DMS 273 treated with DMSO at 0.1 percent for 48 hours (cell line): ENCODE measurements at places on chromosomes 4 and X.

DNA sequence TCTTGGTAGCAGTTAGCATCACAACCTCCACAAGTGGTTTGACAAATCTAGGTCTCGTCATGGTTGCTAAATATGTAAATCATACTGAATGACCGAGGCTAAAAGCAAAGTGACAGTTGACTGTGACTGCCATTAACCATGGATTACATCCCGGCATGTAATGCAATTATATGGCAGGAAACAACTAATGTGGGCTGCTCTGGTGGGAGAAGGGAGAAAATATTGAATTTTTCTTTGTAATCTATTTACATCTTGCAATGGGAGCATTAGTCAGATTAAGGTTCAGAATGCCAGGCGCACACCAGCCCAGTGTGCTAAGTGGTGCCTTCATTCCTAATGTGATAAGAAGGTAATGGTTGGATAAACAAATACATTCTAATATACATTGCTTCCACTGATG, 35.8 kb downstream of the UNC5C start:
- no peak for DNase-seq

- DNase-seq: no peak
Observed at GRCh38 chr4:36208893-36209473, 35.3 kb downstream of the ARAP2 start.

- no peak for DNase-seq
Observed at GRCh38 chrX:37752936-37753335, 26.9 kb upstream of the CYBB start.

GRCh38 chr4:140756319-140757231, at the start of gene TBC1D9:
TBC1D9 (minus strand) TSS chr4:140756385; CDS start chr4:140756045, 340 bp downstream.
- DNase-seq: peak; percentile 65

- DNase-seq: no peak
Observed at GRCh38 chr4:140061659-140062289, 92.2 kb downstream of the MAML3 start.

DNA sequence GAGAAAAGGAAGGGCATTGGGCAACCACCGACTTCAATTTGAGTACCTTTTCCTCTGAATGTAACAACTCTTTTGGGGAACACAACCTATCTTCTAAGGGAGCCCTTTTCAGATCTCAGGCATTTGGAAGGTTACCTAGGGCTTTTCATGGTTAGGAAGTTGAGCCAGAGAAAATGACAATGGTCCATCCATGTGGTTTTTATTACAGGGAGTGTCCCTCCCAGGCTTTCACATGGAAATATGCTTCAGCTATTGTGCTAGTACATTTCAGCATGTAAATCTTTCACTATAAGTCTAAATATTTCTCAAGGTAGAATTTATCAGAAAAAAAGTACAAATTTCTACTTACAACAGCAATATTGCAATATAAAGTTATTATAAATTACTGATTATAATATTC, 259.8 kb downstream of the IQCM start:
- no peak for DNase-seq

GRCh38 chr4:11730545-11730944, 301.9 kb upstream of the HS3ST1 start:
- no peak for DNase-seq

DNA sequence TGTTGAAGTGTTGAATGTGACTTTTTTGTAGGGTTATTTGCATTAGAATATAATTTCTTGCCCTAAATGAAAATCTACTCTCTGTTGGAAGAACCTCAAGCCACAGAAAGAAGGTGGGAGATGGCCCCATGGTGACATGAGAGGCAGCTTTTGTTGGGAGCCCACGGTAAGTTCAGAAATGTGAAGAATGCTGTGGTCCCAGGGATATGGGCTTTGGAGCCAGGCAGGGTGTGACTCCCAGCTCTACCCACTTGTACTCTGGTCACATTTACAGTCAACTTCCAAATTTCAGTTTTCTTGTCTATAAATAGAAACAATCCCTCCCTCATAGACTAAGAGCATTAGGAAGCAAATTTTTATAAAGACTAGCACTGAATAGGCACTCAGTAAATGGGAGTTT, 177.8 kb downstream of the RAB28 start:
- no peak for DNase-seq

DNA sequence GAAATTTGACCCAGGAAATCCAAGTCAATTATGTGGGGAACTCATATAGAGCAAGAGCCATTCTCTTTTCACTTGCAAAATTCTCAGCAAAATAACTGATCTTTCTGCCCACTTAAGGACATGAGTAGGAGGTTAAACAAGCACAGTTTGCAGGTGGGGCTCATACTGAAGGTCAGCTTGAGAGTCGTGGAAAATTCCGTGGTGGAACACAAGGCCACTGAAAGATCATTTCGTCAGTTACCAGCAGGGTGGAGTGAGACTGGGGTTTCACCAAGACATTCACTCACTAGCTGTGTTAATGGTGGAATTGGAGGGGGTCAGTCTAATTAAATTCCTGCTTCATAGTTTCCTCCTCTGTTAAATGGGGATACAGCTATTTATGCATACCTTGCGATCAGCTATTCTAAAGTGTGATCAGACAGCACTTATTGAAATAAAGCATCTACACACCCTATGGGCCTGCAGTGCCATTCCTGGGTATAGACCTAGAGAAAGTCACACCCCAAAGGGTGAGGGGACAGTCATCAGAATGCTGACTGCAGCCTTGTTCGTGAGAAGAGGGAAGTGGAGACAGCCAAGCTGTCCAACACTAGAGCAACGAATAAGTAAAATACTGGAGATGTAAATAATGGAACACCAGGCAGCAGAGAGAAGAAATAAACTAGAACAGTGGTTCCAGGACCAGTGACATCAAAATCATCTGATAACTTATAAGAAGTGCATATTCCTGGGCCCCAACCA, 42.7 kb upstream of the CLNK start:
- DNase-seq: no peak

DNA sequence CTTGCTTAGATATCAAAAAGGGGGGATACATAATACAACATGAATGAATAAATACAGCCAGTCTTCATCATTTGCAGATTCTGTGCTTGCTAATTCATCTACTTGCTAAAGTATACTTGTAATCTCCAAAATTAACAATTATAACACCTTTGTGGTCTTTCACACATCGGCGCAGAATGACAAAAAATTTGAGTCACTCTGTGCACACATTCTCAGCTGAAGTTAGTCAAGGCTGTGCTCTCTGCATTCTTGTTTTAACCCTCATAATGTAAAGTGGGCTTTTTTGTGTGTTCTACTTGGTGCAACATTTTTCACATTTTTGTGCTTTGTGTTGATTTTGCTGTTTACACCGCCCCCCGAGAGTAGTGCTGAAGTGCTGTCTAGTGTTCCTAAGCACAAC, 65.8 kb upstream of the GPRIN3 start:
- DNase-seq: no peak

DNA sequence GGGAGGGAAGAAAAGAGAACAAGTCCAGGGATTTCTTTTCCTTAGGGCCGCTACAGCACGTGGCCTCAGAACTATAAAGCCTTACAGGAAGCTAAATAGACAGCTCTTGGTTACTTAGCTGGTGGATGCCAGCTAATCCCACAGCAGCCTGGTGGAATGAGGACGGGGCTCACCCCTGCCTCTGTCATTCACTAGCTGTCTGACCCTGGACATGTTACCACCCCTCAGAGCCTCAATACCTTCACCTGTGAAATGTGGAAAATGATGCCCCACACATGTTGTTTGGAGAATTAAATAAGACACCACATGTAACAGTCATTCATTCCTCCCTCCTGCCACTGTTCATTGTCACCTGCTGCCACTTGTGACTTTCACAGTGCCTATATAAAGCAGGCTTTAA, 15.7 kb downstream of the CCKAR start:
- no peak for DNase-seq

GRCh38 chr4:154559494-154560418, 3.1 kb upstream of the FGB start:
- DNase-seq: peak; percentile 0

GRCh38 chrX:134601240-134601765, 57.0 kb downstream of the PLAC1 start:
- no peak for DNase-seq

DNA sequence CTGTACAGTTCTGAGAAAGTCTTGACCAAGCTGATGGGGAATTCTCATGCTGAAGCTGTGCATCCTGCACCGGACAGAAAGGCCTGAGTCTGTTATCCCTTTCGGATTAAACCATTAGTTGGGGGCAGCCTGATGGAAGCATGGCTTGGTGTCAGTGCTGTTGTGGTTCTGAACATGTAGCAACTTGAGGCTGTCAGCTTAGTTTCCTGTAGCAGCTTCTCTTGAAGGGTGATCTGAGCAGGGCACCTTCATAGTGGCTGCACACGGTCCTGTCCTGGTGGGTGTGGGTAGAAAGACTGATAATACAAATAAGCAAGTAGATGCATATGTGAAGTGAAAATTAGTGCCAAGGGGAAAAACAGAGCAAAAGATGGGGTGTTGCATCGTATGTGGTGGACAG, 11.7 kb downstream of the KIAA0232 start:
- no peak for DNase-seq

GRCh38 chrX:48831909-48832291, 3.5 kb downstream of the PCSK1N start:
- DNase-seq: no peak

DNA sequence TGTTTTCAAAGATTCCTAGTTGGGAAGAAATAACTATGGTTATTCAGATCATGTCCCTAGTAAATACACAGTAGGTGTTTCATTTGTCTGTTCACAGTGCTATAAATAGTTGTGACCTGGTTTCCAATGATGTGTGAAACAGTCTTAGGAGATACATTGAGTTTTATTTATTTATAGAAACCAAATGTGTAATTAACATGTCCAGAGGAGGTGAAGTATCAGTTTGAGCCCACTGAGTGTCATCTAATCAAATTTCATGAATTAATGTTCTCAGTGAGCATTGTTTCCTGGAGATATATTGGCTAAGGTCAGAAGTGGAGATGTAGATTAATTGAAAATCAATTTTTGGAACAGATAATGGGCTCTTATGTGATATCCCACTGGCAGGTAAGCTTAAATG, 996.3 kb downstream of the FSTL5 start:
- DNase-seq: no peak

- DNase-seq: no peak
Observed at GRCh38 chr4:77007358-77008230, 58.0 kb downstream of the SEPTIN11 start.

DNA sequence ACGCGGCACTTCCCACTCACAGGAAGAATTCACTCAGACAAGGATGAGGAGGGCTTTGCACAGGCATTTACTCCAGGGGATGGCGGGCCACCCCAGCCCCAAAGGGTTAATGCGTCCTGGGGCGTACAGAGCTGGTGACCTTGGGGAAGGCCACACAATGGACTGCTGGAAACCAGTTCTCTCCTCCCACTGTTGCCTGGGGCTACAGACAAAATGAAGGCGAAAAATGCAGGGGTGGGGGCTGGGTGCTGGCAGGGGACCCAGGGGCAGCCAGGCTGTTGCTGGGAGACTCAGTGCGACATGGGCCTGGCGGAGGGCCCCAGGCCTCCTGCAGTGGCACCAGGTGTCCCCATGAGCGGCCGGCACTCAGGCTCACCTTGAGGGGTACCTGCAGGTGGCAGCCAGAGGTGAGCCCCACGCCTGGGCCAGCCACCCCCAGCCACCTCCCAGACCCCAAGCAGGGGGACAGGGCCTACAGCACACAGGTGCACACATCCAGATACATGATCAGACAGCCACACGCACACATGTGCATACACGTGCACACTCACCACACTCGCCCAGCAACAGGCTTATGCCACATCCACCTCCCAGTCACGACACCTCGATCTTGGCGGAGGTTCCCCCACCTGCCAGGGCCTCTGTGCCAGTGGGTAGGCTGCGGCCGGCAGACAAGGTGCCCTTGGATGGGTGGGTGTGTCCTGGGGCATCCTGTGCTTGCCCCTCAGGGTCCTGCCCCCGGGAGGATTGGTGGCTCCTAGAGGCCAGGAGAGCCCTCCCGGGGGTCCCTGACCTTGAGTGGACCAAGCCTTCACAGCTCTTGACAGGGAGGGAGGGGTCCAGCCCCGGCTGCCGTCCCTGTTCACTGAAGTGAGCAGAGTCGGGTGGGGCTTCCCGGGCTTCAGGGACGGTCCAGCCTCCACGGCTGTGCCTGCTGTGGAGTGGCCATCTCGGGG, 13.1 kb downstream of the NAT8L start:
- DNase-seq: no peak

GRCh38 chr4:75924309-75924827, 16.4 kb downstream of the NAAA start:
- no peak for DNase-seq

DNA sequence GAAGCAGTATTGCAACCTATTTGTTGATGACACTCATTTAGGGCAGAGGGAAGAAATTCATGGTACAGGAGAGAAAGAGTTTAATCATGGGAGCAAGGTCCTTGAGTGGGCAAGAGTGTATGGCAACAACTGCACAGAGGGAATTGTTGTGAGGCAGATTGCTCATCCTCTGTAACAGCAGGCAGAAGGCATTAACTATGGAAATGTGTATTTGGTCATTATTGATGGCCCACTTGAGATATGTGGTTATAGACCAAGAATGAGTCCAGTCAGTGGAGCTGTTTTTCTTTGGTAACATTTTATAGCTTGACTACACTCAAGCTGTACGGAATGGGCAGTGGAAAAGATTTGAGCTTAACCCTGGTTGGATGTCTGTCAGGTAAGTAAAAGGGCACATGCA, 15.9 kb downstream of the PLRG1 start:
- DNase-seq: no peak

DNA sequence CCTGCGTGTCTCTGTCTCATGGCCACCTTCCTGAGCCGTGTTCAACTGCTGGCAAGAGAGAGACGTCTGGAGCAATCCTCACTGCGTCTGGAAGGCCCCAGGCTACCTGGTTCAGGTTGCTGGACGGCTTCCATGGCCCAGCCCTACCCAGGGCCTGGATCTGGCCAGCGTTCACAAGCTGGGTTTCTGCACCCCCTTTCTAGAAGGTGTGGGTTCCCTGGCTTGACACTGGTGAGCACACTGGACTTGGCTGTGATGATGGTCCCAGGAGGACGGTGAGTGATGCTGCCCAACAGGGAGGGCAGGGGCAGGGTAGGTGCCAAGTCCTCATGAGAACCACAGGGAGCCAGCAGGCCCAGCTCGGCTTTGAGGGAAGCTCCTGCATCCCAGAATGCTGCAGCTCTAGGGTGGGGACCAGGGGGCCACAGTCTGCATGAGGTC, 63.4 kb downstream of the HTRA3 start:
- no peak for DNase-seq

DNA sequence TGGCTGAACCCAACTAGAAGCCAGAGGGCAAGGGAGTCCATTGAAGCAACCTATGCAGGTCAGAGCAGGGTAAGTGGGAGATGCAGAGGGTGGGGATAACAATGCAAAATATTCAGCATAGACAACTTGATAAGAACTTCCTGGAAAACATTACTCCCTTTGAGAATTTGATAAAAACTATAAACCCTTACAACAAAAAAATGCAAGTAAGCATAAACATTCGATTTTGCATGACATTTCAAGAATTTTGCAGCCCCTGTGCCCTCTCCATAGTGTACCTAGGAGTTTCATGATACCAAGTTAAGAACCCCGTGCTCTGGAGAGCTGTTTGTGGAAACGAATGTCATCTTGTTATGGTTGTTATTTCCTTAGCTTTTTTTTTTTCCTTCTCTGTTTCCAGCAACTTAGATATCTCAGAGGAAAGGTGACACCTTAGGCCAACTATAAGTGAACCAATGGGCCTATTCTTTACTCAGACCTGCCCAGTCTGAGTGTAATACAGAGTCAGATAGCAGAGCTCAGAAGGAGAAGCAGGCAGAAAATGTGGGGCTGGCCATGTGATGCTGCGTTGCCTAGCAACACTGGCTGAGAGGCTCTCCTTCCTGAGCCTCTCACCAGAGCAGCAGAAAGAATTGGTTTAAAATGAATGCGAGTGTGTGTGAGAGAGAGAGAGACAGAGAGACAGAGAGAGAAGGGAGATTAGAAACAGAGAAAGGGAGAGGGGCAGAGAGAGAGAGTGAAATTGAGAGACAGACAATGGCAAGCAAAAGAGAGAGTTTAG, 36.7 kb upstream of the GABRQ start:
- DNase-seq: no peak
